ENCODE measurements at places on chromosomes 12 and 14.

DNA sequence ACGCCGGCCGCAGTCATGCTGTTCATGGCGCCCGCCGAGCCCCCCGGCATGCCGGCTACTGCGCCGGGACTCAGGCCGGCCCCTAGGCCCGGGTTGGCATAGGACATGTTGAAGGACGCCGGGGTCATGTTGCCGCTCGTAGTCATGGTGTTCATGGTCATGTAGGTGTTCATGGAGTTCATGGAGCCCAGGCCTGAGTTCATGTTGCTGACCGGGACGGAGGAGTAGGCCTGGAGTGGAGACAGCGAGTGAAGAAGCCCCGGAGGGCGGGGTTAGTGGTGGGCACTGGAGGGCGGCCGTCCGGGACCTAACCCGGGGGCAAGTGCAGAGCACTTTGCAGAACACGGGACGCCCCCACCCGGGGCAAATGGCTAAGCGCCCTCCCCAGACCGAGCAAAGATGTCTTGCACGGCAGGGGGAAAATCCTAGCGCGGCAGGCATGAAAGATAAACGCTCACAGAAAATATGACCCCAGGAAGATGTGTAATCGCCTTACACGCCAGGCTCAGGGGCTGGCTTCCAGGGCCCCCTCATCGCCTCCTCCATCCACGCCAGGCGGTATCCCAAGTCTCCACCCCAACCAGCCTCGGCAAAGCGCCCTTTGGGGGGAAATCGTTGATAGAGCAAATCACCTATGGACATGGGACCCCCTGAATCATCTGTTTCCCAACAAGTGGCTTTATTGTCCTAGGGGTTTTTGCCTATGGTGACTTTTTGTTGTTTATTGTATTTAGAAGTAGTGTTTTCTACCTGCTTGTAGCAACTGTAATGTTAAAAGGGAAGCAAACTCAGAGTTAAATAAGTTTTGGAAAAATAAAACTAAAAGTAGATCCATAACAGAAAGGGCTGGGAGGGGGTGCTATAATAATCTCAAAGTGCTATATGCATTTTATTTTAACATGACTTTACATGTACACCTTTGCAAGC is 2.3 kb downstream of the FOXA1 start:
- no peak for ATAC-seq

DNA sequence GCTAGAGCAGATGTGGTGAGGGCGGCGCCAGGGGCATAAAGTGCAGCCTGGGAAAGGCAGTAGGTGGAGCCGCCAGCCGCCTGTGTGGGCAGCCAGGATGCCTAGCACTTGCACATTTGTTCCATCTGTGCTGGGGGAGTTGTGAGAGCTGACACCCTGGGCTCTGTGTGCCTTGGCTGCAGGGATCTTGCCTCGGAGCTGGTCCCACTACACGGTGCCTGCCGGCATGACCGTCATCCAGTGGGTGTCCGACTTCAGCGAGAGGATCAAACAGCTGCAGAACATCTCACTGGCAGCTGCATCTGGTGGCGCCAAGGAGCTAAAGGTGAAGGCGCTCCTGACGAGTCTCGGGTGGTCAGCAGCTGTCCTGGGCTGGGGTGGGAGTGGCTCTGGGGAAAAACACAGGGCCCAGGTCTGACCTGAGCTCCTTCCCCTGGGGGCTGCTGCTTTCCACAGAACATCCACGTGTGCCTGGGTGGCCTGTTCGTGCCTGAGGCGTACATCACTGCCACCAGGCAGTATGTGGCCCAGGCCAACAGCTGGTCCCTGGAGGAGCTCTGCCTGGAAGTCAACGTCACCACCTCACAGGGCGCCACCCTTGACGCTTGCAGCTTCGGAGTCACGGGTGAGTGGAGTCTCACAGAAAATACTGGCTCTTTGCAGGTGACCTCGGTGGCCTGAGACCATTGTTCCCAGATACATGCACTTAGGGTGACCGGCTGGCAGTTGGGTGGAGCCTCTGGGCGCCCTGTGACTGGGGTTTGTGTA is 37.4 kb downstream of the HSP90AA1 start:
- no peak for ATAC-seq

- ATAC-seq, result no peak
These were observed 479.7 kb upstream of the MGAT4C start for GRCh38 chr12:86735851-86736250.

DNA sequence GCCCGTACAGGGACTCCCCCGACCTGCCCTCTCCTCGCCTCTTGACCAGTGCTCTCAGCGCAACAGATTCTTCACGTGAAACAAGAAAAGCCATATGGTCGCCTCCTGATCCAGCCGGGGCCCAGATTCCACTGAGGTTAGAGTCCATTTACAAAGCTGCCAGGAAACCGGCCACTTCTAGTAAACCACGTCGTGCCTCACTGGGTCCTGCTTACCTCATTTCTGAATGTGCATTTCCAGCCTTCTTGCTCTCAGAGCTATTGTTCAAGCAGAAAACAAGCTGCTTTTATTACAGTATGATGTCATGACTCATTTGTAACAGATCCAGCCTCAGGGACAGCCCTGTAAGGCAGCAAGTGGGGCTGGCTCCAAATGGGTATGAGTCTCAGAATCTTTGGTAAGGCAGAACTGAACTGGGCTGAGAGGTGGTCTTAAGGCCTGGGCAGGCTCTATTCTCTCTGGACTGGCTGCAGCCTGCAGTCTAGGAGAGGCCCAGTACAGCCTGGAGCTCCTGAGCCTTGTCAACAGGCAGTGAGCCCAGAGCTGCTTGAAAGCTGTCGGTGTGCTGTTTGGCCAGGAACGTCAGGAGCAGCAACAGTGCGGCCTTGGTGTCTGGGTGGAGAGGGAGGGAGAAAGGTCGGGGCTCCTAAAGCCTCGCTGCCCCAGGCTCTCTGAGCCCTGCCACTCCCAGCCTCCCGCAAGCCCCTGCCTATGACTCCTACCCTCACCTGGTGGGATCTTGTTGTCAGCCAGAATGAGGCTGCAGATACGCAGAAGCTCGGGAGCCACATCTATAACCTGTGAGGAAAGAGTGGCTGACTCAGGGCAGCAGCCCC is 8.3 kb downstream of the REC8 start:
- ATAC-seq, result peak; percentile 6

GRCh38 chr12:123860377-123860776 is 98.3 kb downstream of the DNAH10 start:
- no peak for ATAC-seq

- no peak for ATAC-seq
These were observed 366.5 kb downstream of the ALG10 start for GRCh38 chr12:34388636-34389377.

- no peak for ATAC-seq
These were observed 46.3 kb upstream of the LRTM2 start for GRCh38 chr12:1773937-1774655.

DNA sequence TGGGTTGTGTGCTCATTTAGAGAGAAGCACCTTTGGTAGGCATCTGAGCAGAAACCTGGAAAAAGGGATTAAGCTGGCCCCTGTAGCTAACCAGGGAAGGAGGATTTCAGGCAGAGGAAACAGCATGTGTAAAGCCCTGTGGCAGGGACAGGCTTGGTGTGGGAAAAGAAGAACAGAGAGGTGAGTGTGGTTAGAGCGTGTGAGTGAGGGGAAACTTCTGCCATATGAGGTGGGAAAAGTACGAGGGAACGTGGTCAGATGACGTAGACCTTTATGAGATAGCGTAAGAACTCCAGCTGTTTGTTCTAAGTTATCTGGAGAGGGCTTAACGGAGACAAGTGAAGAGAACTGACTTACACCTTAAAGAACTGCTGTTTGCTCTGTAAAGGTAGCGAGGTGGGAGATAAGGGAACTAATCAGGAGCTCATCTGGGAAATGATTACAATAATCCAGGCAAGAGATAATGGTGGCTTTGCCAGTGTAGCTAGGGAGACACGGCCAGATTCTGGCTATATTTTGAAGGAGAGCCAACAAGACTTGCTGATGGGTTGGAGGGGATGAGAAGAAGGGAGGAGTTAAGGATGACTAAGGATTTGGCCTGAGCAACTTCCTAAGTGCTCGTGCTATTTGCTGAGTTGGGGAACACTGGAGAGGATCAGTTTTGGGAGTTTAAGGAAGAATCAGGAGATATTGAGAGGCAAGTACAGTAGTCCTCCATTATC is 234.0 kb downstream of the ETNK1 start:
- ATAC-seq, result no peak

- no peak for ATAC-seq
These were observed 842.5 kb downstream of the FLRT2 start for GRCh38 chr14:86372402-86372801.

DNA sequence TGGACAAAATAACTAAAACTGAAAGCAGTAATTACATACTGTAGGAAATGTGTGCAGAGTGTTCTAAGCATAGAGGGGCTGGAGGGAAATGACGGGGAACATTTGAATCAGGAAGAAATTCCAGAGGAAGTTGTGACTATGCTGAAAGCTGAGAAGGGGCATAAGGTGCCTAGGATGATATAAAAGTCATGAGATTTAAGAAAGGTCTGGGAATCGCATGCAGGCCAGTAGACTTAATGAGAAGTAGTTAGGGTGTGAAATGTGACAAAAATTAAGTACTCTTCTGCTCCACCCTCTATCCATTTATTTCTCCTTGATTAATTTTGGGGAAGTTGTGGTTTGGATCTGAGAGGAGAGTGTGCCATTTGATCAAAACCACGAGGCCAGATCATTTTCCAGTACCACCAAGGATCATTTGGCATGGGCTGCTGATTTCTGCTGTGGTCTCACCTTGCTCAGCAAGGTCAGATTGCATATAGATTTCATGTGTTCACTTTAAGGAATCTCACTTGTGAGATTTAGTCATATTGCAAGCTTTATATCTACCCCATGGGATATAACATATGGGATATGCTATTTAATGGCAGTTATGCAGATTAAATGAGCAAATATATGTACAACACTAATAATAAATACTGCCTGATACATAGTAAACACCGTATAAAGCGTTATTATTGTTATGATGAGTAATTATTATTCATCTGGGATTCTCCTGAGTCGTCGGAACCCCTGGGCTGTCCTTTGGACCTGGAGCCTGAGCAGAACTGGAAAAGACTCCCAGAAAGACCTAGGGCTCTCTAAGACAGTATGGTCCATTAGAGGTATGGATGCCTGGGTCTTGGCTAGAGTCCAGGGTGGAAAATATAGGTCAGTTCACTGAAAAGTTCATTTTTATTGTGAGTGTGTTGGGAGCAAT is 72.3 kb downstream of the SRGAP1 start:
- ATAC-seq, result no peak

DNA sequence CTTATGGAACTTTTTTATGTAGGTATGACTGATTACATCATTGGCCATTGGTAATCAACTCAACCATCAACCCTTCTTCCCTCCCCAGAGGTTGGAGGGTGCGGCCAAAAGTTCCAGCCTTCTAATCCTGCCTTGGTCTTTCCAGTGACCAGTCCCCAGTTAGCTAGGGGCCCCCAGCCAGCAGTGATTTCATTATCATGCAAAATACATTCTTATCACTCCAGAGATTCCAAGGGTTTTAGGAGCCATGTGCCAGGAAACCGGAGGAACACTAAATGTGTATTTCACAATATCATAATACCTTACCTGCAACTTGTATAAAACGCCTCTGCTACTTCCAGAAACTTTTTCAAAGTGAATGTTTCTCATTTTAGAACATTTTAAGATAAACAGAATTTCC is 181.5 kb upstream of the PELI2 start:
- no peak for ATAC-seq

DNA sequence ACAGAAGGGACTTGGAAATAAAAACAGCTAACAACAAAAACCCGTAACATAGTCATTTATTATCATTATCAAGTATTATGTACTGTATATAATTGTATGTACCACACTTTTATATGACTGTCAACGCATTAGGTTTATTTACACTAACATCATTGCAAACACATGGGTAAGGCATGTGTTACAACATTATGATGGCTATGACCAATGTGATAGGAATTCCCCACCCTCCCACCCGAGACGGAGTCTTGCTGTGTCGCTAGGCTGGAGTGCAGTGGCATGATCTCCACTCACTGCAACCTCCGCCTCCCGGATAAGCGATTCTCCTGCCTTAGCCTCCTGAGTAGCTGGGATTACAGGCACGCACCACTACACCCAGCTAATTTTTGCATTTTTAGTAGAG is 82.6 kb downstream of the ERC1 start:
- ATAC-seq, result no peak

DNA sequence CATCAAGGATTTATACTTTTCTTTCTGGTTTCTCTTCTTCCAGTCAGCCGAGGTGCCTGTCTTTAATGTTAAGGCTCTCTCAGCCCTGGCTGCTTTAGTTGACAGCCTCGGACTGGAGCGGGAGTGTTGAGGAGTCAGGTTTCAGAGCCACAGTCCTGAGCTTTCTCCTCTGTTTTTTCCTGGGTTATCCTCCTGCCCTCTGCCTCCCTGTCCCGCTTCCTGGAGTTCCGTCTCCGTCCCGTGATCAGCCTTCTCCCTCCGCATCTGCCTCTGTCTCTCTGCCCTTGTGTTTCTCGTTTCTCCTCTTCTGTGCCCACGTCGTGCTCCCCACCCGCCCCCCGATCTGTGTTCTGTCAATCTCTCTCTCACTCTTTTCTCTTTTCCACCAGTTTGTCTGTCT is 33.0 kb downstream of the IQSEC3 start:
- no peak for ATAC-seq

GRCh38 chr12:93661021-93661420 is 16.2 kb upstream of the CRADD start:
- no peak for ATAC-seq

DNA sequence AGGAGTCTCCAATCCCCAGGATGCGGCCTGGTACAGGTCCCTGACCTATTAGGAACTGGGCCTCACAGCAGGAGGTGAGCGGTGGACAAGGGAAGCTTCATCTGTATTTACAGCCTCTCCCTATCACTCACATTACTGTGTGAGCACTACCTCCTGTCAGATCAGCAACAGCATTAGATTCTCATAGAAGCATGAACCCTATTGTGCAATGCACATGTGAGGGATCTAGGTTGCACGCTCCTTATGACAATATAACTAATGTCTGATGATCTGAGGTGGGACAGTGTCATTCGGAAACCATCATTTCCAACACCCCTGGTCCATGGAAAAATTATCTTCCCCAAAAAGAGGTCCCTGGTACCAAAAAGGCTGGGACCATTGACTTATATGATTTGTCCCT is 1000.5 kb downstream of the FLRT2 start:
- ATAC-seq, result no peak

GRCh38 chr12:104890476-104891096 is 67.5 kb downstream of the SLC41A2 start:
- peak; percentile 81 for ATAC-seq

DNA sequence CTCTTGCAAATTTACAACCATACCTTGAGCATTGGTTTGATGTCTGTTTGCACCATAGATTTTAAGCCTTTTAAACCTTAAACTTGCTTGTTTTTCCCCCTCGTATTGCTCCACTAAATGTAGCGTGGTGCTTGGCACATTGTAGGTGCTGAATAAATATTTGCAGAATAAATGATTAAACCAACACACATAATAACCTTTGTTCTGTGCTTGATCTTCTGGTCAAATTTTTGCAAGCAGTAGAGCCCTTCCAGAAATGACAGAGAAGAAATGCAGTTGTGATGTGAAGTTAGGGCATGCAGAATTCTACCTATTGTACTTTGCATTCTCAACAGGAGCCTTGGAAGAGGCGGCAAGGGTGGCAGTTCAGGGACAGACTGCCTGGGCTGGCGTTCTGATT is 394.4 kb upstream of the TBX3 start:
- ATAC-seq, result no peak

Data from activated CD4-positive, CD25-positive, alpha-beta regulatory T cell treated with anti-CD3 and anti-CD28 coated beads, Interleukin-2, amount 50 U/mL, for 24 hours (primary cell).